ENCODE measurements at places on chromosomes 7 and 10.

DNA sequence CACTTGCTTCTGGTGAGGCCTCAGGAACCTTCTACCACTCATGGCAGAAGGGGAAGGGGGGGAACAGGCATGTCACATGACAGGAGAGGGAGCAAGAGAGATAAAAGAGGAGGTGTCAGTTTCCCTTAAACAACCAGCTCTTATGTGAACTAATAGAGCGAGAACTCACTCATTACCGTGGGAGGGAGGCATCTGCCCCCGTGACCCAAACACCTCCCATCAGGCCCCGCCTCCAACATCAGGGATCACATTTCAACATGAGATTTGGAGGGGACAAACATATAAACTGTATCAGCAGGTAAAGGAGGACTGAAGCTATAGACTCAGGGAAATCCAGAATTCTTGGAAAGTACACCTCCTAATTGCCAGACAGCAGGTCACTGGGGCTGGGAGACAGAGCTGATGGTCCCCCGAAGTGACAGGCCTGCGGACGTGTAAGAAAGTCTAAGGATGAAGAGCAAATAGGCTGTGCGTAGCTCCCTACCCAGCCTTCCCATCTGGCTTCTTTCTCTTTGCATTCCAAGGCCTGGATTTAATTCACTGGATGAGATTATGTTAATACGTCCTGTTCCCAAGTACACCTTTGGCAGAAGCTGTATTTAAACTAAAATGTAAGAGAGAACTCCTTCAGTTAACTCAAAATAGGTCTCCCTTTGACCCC lies 186.7 kb upstream of the LYZL2 start:
- DNase-seq: no peak

- no peak for DNase-seq
These were observed 49.6 kb downstream of the TES start for GRCh38 chr7:116259871-116260440.

GRCh38 chr7:63789378-63790176 lies 209.1 kb upstream of the ZNF722 start:
- no peak for DNase-seq

DNA sequence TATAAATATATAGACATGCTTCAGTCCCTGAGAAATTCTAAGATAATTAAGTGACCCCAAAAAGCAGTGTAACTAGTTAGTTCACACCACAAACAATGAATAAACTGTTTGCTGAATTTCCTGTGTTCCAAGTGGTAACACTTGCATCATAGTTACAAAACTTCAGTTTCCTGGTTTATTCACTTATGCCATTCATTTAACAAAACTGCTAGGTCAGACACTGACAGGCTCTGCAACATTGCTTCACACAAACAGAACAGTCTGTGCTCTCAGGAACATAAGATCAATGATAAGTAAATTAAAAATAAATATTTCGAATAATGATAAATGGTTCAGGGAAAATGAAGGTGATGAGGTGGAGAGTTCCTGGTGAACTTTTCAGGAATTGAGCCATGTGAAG lies 133.3 kb upstream of the NAMPT start:
- DNase-seq: no peak

DNA sequence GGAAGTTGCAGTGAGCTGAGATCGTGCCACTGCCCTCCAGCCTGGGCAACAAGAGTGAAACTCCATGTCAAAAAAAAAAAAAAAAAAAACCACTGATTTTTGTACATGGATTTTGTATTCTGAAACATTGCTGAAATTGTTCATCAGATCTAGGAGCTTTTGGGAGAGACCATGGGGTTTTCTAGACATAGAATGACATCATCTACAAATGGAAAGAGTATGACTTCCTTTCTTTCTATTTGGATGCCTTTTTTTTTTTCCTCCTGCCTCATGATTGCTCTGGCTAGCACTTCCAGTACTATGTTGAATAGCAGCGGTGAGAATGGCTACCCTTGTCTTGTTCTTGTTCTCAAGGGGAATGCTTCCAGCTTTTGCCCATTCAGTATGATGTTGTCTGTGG lies 89.1 kb downstream of the ANLN start:
- DNase-seq: no peak
